Cerebellum (tissue), 4 donors: ENCODE measurements at places on chromosomes 5 and 9. TPM values are rescaled to one million over a fixed set of nuclear protein-coding genes. Genes with fewer than 3 reads are reported as not detected.

Gene GABRA6
- 4.4 TPM for total RNA-seq

Gene ARHGEF37
- total RNA-seq, result 4.6 TPM

Gene ZMAT2
- total RNA-seq, result 23.8 TPM

Gene ROPN1L
- 3.2 TPM for total RNA-seq

Gene STKLD1
- total RNA-seq, result 2.0 TPM
